Activated CD4-positive, alpha-beta T cell treated with anti-CD3 and anti-CD28 coated beads, Interleukin-2, Interleukin-6, amounts not matched to agents 100 ng/mL and 50 ng/mL, durations not matched to agents 16 hours and 8 hours (primary cell): ENCODE measurements at places on chromosomes 5 and 9.

GRCh38 chr5:157915638-157916037 lies 56.7 kb upstream of the CLINT1 start:
- DNase-seq = no peak

DNA sequence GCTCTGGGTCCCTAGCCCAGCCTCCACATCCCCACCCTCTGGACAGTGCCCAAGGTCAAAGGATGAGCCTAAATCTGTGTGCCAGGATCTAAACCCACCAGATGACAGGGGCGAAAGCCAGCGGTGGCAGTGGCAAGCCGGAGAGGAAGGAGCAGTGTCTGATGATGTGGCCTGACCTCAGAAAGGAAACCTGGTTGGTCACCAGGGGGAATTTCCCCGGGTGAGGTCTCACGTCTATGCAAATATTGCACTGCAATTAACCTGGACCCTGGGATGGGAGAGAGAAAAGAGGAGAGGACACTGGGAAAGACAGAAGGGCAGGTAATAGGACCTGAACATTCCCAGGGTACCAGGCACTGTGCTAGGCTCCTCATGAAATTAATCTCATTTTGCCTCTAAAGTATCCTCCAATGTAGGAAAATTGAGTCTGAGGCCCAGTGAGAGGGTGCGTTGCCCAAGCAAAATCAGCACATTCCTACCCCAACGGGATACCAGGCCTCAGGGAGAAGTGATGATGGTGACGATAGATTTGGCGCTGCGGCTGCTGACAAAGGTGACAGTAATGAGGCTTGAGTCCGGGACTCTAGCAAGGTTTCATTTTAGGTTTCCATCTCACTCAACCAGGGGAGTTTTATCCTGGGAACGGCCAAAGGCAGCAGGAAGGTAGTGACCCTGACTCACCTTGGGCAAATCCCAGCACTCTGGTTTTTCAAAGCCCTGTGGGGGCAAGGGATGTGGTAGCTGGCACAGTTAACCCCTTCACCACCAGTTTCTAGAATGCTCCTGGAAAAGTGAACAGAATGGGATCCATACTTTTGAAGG lies 13.4 kb upstream of the TNIP1 start:
- peak; percentile 88 for DNase-seq

DNA sequence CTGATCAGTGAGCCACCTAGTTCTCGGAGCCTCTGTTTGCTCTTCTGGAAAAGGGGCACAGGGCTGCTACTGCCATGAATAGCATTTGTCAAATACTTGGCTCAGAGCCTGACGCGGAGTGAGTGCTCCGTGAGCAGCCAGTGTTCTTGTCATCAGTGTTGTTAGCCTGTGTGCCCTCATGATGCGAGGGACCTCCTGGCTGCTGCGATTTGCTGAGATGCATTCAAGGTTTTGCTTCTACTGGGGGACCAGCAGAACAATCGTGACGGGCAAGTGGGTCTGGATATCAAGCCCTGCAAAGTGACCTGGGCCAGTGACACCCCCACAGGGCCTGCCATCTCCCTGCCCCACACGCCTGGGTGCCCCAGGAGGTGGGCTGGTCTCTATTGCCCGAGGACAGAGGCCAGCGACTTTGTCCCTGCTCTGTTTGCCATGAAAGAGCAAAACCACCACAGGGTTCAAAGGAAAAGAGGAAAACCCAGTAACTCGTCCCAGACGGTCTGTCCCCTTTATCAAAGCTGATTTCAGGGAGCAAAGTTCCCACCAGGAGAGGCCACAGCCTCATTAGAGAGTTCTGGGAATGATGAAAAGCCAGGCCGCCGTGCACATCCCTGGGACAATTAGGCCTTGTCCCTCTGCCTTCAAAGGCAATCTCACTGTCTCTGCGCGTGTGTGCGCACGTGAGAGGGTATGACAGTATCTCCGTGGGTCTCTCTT lies 86.5 kb upstream of the LMX1B start:
- no peak for DNase-seq

- no peak for DNase-seq
These were observed 253.3 kb downstream of the EDIL3 start for GRCh38 chr5:84131372-84131771.

GRCh38 chr9:34601937-34602573 lies 9.8 kb downstream of the RPP25L start:
- DNase-seq = no peak

DNA sequence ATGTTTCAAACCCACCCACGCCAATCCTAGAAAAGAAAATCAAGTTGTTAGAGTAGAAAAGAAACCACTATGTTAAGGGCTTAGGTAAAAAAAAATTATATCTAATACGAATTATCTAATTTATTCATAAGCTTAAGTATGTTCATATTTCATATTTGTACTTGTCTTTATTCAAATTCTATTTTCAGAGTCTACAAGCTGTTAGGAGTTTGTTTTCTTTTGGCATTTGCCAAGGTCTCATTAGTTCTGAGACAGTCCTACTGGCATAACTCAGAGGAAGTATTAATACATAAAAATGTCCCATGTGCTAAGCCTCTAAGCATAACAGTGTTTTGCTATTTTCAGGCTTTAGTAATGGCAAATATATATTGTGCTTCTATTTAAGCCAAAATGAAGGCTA lies 57.6 kb downstream of the STARD4 start:
- DNase-seq = no peak

DNA sequence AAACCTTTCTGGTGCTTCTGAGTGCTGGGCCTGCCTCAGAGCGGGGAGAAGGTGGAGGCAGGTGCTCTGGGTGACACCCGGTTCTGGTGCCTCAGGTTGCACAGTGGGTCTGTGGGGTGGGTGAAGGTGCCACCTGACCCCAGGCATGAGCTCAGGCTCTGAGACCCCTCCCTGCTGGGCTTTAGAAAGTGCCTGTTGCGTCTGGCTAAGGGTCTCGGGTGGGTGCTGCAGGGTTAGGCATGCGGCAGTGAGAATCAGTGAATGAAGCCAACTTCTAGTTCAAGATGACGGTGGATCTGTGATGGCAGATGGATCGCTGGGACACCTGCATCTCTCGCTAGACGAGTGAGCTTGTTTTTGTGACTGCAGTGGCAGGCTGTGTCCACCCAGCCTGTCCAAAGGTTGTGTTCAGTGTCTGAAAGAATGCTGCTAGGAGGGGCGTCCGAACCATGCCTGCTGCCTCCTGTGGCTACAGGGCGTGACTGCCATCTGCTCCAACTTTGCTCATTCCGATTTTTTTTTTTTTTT lies 5.0 kb downstream of the SQSTM1 start:
- no peak for DNase-seq

- no peak for DNase-seq
These were observed 734.1 kb upstream of the DMAC1 start for GRCh38 chr9:8533681-8534080.

GRCh38 chr5:152942633-152943336 lies 537.7 kb upstream of the NMUR2 start:
- no peak for DNase-seq

DNA sequence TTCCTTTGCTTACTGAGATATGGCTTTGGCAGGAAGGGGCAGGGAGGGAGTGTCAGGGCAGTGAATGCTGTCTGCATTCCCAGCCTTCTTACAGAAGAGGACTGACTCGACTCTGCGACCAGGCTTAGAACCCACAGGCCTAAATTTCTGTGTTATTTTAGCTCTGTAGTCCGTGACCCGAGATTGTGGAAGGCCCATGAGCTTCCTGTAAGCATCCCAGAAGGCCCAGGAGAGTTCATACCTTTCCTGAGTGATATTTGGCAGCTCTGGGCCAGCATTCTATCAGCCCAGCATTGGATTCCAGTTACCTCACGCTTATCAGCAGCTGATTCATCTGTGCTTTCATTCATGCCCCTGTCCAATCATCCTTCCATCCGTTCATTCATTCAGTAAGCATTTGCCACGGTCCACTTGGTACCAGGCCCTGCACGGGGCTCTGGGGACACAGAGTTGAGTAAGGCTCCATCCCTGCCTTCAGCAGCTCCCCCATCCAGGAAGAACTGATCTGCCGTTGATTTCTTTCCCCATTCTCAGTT lies 28.2 kb upstream of the RPL26L1 start:
- no peak for DNase-seq

GRCh38 chr5:3324421-3325101 lies 271.1 kb upstream of the IRX1 start:
- no peak for DNase-seq

DNA sequence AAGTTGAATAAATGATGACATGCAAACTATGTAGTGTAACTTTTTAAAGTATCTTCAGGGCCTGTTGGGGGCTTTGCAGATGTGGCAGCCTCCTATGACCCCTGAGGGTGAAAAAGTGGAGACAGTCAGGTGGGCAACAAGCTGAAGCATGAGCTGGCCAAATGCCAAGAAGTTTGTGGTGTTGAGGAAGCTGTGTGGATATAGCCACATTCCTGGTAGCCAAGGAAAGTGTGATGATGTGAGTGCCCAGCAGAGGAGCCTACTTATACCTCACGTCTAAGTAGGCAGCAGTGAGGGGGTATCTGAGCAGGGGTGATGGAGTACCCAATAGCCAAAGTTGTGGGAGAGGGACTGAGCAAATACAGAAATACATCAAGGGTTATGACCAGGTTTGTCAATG lies 621.2 kb upstream of the CDH6 start:
- DNase-seq = no peak

GRCh38 chr9:37466037-37466709 lies 923 bp upstream of the ZBTB5 start:
- DNase-seq = peak; percentile 23

DNA sequence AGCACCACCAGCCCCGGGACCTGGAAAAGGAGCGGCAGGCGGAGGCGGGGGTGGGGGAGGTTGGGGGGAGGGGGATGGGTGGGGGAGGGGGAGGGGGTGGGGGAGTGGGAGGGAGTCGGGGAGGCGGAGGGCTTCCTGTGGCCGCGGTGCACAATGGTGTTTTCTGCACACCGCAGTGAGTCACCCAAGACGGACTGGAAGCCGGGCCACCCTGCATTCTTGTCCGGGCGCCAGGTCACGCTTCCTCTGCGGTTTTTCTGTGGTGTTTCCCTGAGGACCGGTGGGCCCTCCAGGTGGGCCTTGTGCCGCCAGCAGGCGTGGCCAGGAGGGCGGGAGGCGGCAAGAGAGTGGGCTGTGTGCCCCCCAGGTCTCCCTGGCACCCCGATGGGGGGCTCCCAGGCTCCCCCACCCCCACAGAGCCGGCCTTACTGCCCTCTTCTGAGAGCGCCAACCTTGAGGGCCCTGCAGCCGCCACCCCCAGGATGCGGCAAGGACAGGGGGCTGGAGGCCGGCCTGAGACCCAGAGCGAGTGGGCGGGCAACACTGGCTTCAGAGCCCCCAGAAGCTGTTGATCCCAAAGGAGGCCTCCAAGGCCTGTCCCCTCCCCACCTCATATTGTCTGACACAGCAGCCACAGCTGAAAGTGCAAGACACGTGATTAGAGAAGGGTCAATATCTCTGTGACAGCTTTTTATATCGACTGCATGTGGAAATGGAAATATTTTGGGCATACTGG lies 11.1 kb downstream of the EXD3 start:
- DNase-seq = peak; percentile 69
